Effector CD8-positive, alpha-beta T cell (primary cell): ENCODE measurements at places on chromosomes 5 and 9.

- DNase-seq = no peak
Measured at GRCh38 chr9:99855467-99856176, 33.9 kb downstream of the NR4A3 start.

GRCh38 chr9:127723444-127723843, 7.6 kb downstream of the TTC16 start:
- DNase-seq = no peak

DNA sequence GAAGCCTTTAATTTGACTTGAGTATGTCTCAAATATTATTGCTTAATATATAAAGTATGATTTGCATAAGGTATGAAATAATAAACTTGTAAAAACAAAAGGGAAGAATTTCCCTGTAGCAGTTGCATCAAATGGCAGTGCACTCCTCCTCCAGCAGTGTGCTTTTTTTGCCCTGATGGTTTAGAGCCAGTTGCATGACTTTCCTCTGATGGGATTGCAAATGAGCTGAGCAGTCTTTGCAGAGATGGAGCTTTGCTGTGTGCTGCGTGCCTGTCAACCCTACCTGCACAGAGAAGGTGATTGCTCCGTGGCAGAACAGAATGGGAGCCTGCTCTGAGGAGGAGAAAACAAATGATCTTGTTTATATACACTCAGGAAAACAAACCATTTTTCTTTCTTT, 22.7 kb upstream of the CATSPER3 start:
- DNase-seq = no peak

- no peak for DNase-seq
Measured at GRCh38 chr9:106403081-106403480, 459.9 kb upstream of the ZNF462 start.

GRCh38 chr9:15304632-15305031, 2.4 kb downstream of the TTC39B start:
- no peak for DNase-seq

- DNase-seq = no peak
Measured at GRCh38 chr5:60453186-60453976, 246.6 kb downstream of the DEPDC1B start.

GRCh38 chr9:98326459-98327248, 71.2 kb upstream of the TBC1D2 start:
- DNase-seq = no peak

- no peak for DNase-seq
Measured at GRCh38 chr5:34867660-34868059, 28.7 kb downstream of the TTC23L start.

GRCh38 chr9:22898591-22898990, 452.0 kb downstream of the DMRTA1 start:
- no peak for DNase-seq

- DNase-seq = no peak
Measured at GRCh38 chr5:11386398-11386797, 517.8 kb downstream of the CTNND2 start.

DNA sequence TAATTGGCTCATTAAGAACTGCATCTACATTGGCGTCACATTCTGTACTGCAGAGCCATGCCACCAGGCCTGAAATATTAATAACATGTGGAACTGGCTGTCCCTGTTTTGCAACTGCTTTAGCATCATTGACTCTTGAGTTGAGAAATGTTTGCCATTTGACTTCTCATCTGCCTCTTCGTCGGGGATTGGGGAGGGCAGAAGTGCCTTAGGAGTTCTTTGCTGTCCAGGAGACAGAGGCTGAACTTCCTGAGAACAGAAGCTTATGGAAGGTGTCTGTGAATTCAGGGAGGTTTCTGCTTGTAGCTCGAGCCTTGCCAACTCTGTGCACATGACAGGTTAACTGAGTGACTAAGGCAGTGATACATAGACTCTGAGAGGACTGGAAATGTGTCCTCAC, 265.0 kb downstream of the KIF4B start:
- DNase-seq = no peak

GRCh38 chr9:98236901-98237487, 18.5 kb downstream of the TBC1D2 start:
- DNase-seq = no peak

DNA sequence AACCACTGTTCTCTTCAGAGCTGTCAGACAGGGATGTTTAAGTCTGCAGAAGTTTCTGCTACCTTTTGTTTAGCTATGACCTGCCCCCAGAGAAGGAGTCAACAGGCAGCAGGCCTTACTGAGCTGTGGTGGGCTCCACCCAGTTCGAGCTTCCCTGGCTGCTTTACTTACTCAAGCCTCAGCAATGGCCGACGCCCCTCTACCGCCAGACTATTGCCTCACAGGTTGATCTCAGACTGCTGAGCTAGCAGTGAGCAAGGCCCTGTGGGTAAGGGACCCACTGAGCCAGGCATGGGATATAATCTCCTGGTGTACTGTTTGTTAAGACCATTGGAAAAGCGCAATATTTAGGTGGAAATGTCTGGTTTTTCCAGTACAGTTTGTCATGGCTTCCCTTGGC, 229.6 kb downstream of the TMEM167A start:
- no peak for DNase-seq

- DNase-seq = no peak
Measured at GRCh38 chr5:170114271-170114670, 8.6 kb downstream of the FOXI1 start.

DNA sequence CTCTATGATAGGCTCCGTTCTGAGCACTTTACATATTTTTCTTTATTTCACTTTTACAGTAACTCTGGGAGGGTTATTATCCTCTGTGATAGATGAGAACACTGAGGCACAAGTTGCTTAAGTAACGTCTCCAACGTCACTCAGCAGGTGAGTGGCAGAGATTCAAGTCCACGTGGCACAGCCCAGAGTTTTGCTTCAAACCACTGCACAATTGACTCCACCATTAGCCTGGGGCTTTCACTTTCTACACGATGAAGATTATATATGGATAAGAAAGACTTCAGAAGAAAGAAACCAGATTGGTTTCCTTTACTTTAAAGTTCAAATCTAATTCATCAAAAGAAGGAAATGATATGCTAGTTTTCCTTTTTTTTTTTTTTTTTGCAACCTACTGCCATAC, 245.9 kb downstream of the SYK start:
- DNase-seq = no peak
